Upper lobe of right lung (tissue), 1 donor: ENCODE measurements at places on chromosomes 1 and 21.

- H3K36me3 ChIP-seq = no peaks in the 10 kb centered on the region
- no peak overlapping the region for H3K4me3 ChIP-seq
Observed at GRCh38 chr1:59293206-59293605, 3.7 kb upstream of the FGGY start.

GRCh38 chr1:7555391-7556185, 215.5 kb upstream of the VAMP3 start:
- H3K4me1 ChIP-seq = peaks cover 12% of the 10 kb centered on the region
- no peaks in the 10 kb centered on the region for H3K27me3 ChIP-seq
- no peak overlapping the region for H3K4me3 ChIP-seq

GRCh38 chr1:165497069-165498013, 46.5 kb upstream of the LRRC52 start:
- no peak overlapping the region for H3K27ac ChIP-seq
- no peak overlapping the region for H3K4me3 ChIP-seq
- DNase-seq = no peak
- H3K4me1 ChIP-seq = no peaks in the 10 kb centered on the region
- no peaks in the 10 kb centered on the region for H3K36me3 ChIP-seq

DNA sequence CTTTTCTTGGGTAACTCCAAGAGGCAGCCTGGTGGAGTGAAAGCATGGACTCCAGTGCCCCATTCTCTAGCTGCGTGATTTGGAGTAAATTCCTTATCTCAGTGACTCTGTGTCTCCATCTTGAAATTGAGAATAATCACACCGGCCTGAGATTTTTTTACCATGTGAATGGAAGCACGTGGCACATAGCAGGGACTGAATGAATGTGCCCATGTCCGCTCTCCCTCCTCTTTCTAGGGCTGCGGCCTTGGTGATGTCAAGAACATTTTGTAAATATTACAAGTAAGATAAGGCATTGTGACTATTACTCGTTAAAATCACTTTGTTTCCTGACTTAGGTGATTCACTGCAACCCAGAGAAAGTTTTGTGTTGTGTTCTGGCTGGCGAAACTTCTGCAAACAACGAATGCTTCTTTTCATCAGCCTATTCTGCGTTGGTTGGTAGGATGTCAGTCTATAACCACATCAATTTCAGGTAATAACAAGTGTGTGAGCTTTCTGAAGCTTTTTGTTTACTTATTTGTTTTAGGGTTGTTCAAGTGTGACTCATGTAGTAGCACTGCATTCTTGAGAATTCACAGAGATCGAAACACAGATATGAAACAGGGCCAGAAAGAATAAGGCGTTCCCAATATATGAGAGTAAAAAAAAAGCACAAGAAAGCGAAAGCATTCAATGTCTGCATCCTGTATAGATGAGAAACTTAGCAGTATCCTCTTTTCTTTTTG, 135.7 kb upstream of the SLC45A1 start:
- H3K4me3 ChIP-seq = no peak overlapping the region
- no peak for DNase-seq
- no peaks in the 10 kb centered on the region for H3K27me3 ChIP-seq
- H3K27ac ChIP-seq = peak overlapping the region; percentile 81
- no peaks in the 10 kb centered on the region for H3K36me3 ChIP-seq
- H3K4me1 ChIP-seq = peaks cover 20% of the 10 kb centered on the region

DNA sequence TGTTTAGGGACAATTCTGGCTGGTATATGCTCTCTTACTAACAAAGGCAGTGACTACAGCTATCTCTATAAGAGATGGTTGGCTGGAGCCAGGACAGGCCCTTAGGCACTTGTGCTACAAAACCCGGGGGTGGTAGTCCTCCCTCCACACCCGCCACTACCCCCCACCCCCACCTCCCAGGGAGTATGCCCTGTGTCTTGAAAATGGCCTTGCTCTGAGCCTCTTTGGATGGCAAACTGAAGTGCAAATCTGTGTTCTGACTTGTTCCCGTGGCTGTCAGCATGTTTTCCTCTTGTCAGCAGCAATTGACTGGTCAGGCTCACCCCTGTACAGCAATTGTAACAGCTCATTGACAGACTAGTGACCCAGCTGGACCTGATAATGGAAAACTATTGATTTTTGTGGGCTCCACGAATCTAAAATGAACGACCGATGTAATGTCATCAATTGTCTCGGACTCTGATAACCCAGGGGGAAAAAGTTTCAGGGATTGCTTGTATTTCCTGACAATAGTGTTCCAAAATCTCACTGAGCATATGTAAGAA, 139.4 kb upstream of the BARHL2 start:
- peaks cover 6% of the 10 kb centered on the region for H3K4me1 ChIP-seq
- no peaks in the 10 kb centered on the region for H3K27me3 ChIP-seq
- no peaks in the 10 kb centered on the region for H3K36me3 ChIP-seq
- no peak overlapping the region for H3K27ac ChIP-seq
- no peak for DNase-seq
- H3K4me3 ChIP-seq = no peak overlapping the region

DNA sequence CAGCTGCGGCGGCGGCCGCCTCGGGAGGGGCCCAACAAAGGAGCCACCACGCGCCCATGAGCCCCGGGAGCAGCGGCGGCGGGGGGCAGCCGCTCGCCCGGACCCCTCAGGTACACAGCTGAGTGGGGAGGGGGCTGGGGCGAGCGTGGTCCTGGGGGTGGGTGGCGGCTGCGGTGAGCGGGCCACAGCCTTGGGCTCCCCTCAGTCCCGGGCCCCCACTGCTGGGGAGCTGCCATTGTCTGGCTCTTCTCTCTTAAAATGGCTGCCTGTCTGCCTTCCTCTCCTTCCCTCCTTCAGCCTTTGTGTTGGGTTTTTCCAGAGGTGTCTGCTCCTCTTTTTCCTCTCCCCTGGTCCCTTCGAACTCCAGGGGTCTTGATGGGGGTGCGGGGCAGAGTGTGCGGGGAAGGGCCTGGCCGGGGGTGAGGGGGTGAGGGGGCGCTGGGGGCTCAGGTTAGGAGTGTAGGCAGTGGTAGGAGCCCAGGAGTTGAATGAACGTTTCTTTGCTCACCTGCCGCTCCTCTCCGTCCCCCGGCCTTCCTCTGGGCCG, 1.7 kb downstream of the ARID1A start:
- DNase-seq = no peak
- peaks cover 60% of the 10 kb centered on the region for H3K4me1 ChIP-seq
- H3K4me3 ChIP-seq = peak overlapping the region; percentile 83
- peak overlapping the region; percentile 91 for H3K27ac ChIP-seq

DNA sequence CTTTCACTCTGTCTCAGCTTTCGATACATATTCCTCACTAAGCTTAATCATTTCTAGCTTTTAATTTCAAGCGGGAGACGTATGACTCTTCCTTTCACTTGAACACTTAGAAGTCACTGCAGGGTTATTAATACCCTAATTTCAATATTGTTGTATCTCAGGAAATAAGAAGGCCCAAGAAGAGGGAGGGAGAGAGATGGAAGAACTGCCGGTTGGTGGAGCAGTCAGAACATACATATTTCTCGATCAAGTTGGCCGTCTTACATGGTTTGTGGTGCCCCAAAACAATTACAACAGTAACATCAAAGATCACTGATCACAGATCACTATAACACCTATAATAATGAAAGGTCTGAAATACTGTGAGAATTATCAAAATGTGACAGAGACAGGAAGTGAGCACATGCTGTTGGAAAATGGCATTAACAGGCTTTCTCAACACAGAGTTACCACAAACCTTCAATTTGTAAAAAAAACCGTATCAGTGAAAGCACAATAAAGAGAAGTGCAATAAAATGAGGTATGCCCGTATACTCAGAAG, 145.4 kb upstream of the HP1BP3 start:
- H3K36me3 ChIP-seq = no peaks in the 10 kb centered on the region
- no peaks in the 10 kb centered on the region for H3K4me1 ChIP-seq
- H3K27me3 ChIP-seq = no peaks in the 10 kb centered on the region
- H3K27ac ChIP-seq = no peak overlapping the region
- no peak for DNase-seq
- no peak overlapping the region for H3K4me3 ChIP-seq

GRCh38 chr1:67052741-67053534, 1.0 kb downstream of the SLC35D1 start:
- peak overlapping the region; percentile 96 for H3K27ac ChIP-seq
- H3K4me1 ChIP-seq = peaks cover 9% of the 10 kb centered on the region
- peak; percentile 65 for DNase-seq
- H3K36me3 ChIP-seq = peaks cover 14% of the 10 kb centered on the region
- H3K27me3 ChIP-seq = no peaks in the 10 kb centered on the region

DNA sequence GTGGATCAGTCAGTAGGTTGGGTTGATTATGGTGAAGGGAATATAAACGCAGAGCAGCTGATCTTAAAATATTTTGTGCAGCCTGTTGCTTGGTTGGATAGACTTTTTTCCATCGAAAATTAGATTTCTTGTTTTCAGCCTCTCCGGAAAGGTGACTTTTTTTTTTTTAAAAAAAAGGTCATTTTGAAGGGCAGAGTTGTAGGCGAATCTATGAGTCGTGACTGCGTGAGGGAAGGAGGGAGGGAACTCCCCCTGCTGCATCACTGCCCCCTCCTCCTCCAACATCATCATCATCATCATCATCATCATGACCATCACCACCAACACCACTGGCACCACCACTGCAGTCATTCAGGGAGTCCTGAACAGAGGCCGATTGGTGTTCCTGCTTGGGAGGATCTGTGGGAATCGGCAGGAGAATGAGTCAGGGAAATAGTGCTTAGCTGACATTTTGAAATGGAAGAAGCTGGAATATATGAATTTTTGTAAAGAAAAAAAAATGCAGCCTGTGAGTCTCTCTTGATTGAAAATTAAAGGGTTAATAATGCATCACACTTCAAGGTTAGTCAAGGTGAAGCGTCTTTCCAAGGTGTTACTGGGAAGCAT, 1.2 kb downstream of the ATP1B1 start:
- H3K4me1 ChIP-seq = peaks cover 18% of the 10 kb centered on the region
- DNase-seq = no peak
- peak overlapping the region; percentile 79 for H3K27ac ChIP-seq
- peaks cover 10% of the 10 kb centered on the region for H3K36me3 ChIP-seq

DNA sequence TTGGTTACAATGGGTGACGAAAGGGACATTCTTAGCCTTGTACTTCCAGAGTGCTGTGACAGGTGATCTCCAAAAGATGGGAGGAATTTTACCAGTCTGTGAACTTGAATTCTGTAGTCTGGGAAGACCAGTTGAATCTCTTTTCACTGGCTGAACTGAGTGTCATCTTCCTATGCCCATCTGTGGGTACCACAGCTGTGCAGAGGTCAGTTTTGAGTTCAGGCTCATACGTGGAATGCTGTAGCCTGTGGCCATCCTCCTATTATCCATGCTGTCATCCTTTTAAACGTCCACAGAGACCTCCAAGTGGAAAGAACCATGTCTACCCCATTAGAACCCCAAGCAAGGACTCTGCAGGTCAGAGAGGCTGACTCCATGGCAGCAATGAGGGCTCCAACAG, 32.1 kb downstream of the TMEM51 start:
- no peak overlapping the region for H3K4me3 ChIP-seq
- H3K27me3 ChIP-seq = no peaks in the 10 kb centered on the region
- H3K27ac ChIP-seq = no peak overlapping the region
- no peaks in the 10 kb centered on the region for H3K36me3 ChIP-seq
- DNase-seq = no peak
- peaks cover 13% of the 10 kb centered on the region for H3K4me1 ChIP-seq

DNA sequence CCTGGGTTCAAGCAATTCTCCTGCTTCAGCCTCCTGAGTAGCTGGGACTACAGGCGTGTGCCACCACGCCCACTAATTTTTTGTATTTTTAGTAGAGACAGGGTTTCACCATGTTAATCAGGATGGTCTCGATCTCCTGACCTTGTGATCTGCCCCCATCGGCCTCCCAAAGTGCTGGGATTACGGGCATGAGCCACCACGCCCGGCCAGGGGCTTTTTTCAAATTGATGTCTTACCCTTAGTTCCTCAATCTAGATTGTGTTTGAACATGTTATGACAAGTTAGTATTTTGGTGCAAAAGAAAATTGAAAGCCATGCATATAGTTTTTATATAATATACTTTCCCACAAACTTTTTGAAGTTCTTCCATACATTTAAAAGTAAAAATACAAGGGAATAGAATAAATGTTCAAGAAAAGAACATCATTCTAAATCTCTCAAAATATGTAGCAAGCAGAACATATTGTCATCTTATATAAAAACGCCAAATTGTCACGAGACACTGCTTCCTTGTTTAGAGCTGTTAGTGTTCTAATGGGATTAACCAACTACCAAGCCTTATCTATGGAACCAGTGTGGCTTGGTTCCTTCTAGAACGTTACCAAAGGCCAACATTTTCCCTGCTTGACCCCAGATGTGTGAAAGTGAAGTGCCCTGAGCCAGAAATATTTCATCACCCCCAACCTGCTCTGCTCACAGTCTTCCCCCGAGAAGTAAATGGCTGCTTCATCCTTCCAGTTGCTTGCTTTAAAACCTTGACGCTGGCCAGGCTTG, 9.5 kb upstream of the PLEKHM2 start:
- H3K4me3 ChIP-seq = no peak overlapping the region
- no peaks in the 10 kb centered on the region for H3K27me3 ChIP-seq
- H3K4me1 ChIP-seq = no peaks in the 10 kb centered on the region
- DNase-seq = peak; percentile 51
- no peak overlapping the region for H3K27ac ChIP-seq

GRCh38 chr1:179029321-179029759, 3.6 kb downstream of the FAM20B start:
- no peak overlapping the region for H3K27ac ChIP-seq
- H3K27me3 ChIP-seq = no peaks in the 10 kb centered on the region

GRCh38 chr1:10514490-10515235, 39.9 kb downstream of the PEX14 start:
- no peak for DNase-seq
- H3K36me3 ChIP-seq = no peaks in the 10 kb centered on the region
- H3K27me3 ChIP-seq = no peaks in the 10 kb centered on the region
- no peak overlapping the region for H3K4me3 ChIP-seq
- peaks cover 54% of the 10 kb centered on the region for H3K4me1 ChIP-seq

DNA sequence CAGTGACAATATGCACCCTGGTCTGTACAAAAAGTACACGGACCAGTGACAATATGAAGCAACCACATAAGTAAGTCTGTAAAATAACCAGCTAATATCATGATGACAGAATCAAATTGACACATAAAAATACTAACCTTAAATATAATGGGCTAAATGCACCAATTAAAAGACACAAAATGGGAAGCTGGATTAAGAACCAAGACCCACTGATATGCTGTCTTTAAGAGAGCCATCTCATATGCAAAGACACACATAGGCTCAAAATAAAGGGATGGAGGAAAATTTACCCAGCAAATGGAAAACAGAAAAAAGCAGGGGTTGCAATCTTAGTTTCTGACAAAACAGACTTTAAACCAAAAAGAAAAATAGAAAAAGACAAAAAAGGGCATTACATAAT, 70.4 kb upstream of the VCAM1 start:
- H3K4me1 ChIP-seq = no peaks in the 10 kb centered on the region
- H3K4me3 ChIP-seq = no peak overlapping the region
- H3K27ac ChIP-seq = no peak overlapping the region
- DNase-seq = no peak
